ENCODE measurements at places on chromosomes 12 and 14.
A peak's percentile ranks its signal among the peaks of the same experiment; 100 is the strongest.

GRCh38 chr14:94952097-94952496, 182.2 kb upstream of the GSC start:
- DNase-seq = no peak

DNA sequence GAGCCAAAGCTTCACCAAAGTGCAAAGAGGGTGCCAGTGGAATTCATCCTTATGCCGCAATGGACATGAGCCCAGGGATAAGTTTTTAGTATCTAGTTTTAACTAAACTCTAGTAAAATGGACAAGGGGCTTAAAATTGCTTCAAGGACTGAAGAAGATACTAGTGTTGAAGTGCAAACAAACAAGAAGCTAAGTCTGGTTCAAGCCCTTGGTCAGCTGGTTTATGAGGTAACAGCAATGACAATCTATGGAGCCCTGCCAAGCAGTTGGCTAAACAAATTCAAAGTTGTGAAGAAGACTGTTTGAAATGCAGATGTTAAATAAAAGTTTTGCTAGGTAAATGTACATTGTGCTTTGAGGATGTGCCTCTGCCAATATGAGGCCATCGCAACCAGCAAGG, 209.4 kb downstream of the KTN1 start:
- DNase-seq = no peak

DNA sequence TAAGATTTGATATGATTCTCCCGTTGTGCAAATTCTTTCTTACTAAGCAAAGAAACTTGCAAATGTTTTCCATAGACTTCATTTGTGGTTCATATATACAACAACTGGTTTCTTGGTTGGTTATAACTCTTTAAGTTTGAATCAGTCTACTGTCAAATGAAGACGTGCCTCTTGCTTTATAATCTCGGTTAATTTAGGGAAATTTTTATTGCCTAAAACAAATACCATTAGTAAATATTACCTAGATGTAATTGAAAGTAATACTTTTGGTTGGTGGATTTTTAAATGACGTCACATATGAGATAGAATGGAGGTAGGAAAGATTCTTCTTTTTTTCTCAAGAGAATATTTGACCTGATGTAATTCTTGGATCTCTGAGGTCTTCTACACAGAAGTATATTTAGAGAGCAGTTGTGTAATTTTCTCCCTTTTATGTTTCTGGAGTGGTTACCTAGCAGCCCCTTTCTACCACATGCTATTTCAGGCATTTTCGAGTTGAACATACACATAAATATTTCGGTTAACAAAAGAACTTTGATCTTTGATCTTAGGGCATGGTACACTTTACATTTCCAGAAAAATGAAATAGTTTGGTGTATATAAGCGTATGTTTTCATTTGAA, 1.7 kb downstream of the ATF7IP start:
- DNase-seq = peak; percentile 87

DNA sequence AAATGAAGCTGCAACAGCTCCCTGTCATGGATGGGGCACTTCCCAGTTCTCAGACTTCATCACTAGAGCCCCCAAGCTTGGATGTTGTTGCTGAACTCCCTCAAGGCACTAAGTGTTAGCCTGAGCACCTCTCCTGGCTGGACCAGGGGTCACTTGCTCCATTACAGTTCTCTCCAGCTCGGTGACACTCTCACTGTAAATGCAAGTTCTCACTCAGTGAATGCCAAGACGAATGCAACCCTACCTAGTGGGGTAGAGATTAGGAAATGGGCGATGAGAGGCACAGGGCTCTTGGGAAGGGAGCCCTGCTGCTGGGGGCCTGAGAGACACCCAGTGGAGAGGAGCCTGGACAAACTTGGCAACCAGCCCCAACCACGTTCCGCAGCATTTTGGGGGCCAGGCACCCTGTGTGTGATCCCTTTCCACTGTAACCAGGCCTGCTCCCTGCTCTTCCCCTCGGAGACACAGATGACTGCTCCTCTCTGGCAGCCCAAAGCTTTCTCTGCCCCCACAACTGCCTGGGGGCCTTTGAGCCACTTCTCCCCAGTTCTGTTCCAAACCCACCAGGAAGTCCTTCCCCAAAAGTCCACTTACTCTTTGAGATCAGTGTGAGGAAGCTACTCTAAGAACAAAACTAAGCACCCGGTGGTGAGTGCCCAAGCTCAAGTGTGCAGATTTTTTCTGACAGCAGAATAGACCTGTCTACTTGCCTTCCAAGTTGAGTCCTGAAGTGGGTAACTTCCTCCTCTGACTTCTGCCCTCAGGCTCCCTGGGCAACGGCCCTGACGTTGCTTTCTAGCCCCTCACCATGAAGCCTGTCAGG, 8.0 kb upstream of the SELPLG start:
- no peak for DNase-seq

GRCh38 chr12:50551866-50552265, 47.1 kb downstream of the DIP2B start:
- DNase-seq = no peak

GRCh38 chr12:16766736-16767135, 160.8 kb upstream of the LMO3 start:
- DNase-seq = no peak

GRCh38 chr12:9253464-9253863, 45.3 kb upstream of the PZP start:
- DNase-seq = no peak

DNA sequence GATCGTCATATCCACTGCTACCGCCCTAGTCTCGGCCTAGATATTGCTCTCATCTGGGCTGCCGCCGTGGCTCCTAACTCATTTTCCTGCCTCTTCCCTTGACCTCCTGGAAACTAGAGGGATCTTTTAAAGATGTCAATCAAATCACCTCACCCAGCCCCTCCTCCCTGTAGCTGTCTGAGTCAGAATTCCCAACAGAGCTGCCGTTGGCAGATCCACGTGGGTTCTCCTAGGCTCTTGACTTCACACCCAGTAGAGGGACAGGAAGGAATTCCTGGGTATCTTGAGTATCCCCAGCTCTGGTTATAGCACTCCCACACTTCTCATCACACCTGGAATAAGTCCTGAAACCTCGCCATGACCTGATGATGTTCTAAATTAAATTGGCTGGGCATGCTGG, 11.9 kb downstream of the TGFB3 start:
- DNase-seq = no peak

DNA sequence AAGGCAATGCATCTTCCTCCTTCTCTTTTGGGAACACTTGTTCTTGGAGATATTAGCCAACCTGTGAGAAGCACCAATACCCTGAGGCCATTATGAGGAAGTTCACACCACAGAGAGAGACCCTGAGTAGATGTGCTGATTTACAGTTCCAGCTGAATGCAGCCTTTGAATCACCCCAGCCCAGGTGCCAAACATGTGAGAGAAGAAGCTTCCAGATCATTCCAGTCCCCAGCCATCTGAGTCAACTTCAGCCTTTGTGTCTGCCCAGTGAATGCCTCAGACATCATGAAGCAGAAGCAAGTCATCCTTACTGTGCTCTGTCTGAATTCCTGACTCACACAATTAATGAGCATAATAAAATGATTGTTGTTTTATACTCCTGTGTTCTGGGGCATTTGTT, 25.1 kb downstream of the C12orf42 start:
- no peak for DNase-seq

DNA sequence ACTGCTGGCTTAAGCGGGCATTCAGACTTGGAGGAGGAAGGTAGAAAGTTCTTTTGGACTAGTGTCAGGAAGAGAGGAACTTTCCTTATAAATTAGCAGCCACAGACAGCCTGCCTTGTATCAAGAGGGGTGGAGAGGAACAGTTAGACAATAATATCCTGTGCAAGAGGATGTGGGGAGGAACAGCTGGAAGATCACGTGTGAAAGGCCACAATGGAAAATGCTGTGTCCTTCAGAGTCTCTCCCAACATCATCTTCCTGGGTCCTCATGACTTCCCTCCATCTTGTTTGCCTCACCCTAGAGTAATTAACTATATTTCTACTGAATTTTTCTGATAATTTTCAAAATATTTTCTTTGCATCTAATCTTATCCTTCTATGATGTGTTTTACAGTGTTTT, 117.4 kb downstream of the MGAT4C start:
- no peak for DNase-seq

GRCh38 chr12:11069854-11070365, 7.8 kb upstream of the TAS2R46 start:
- no peak for DNase-seq

GRCh38 chr12:22042976-22043669, 2.9 kb upstream of the CMAS start:
- no peak for DNase-seq

GRCh38 chr12:112869091-112869490, 37.7 kb upstream of the OAS1 start:
- DNase-seq = no peak

- DNase-seq = no peak
These were observed 57.4 kb downstream of the RPH3A start for GRCh38 chr12:112848972-112849371.

DNA sequence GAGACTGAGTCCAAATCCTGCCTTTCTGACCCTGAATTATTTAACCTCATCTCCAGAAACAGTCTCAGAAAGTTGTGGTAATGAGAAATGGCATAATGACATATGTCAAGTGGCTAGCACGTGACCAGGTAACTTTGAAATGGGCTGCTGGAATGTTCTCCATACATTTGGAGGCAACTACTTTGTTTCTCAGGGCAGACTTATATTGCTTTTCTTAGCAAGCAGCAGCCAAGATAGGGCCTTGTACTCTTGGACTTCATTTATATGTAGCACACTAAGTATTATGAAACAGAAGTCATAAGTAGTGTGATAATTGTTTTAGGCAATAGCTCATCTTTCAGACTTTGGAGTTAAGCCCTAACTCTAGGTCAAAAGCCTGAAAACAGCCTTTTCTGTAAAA, 494.7 kb downstream of the NPAS3 start:
- no peak for DNase-seq

DNA sequence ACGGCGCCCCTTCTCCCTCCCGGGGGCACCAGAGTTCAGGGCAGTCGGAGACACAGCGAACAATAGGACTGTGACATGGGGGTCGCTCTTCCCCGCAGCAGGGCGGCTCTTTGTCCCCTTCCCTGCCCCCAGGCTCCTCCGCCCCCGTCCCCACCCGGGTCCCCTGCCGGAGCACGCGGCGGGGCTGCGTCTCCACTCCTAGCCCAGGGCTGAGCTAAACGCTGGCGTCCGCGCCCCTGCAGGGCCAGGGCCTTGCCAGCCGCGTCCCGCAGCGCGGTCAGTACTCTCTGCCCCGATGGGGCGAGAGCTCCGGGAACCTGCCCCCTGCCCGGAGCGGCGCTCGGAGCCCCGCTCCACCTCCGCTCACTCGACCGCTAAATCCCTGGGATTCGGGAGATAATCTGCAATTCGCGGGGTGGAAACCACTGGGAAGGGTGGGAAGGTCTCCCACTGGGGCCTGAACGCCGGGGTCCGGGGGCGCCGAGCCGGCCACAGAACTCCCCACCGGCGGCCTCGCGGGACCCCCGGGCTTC, 825 bp upstream of the CCDC85C start:
- DNase-seq = no peak

GRCh38 chr12:20211981-20212421, 156.3 kb upstream of the PDE3A start:
- no peak for DNase-seq

DNA sequence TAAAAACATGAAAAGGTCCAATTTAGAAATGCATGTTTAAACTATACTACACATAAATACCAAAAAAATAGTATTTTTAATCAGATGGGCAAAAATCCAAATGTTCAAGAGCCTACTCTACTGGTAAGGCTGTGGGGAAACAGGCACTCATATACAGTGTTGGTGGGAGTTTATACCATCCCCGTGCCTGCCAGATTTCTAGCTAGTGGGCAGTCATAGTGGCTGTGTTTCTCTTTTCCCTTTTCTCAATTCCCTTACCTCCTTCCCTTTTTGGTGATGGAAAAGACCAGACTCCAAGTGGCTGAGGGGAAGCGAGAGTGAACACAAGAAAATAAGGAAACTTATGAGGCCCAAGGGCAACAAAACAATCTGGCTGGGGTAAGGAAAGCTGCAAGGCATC, 14.7 kb downstream of the ZNF641 start:
- DNase-seq = no peak

GRCh38 chr12:14771651-14772137, 31.6 kb downstream of the WBP11 start:
- DNase-seq = peak; percentile 74

DNA sequence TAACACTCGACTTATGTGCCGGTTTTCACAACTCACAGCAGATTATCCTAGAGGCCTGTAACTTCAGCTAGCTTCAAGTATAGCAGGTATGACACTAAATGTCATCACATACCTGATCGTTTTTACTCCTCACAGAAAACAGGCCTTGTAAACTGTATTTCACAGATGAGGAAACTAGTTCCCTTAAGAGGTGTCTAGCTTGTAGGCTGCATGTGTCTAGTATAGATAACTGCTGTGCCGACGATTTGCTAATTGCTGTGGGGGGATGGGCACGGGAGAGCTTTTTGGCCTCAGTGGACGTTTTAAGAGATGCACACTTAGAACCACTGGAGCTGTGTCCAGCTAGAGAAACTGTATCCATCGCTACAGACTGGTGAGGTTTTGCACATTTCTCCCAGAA, 78.8 kb downstream of the PAPOLA start:
- no peak for DNase-seq

GRCh38 chr12:89135976-89136634, 216.2 kb downstream of the DUSP6 start:
- DNase-seq = no peak

DNA sequence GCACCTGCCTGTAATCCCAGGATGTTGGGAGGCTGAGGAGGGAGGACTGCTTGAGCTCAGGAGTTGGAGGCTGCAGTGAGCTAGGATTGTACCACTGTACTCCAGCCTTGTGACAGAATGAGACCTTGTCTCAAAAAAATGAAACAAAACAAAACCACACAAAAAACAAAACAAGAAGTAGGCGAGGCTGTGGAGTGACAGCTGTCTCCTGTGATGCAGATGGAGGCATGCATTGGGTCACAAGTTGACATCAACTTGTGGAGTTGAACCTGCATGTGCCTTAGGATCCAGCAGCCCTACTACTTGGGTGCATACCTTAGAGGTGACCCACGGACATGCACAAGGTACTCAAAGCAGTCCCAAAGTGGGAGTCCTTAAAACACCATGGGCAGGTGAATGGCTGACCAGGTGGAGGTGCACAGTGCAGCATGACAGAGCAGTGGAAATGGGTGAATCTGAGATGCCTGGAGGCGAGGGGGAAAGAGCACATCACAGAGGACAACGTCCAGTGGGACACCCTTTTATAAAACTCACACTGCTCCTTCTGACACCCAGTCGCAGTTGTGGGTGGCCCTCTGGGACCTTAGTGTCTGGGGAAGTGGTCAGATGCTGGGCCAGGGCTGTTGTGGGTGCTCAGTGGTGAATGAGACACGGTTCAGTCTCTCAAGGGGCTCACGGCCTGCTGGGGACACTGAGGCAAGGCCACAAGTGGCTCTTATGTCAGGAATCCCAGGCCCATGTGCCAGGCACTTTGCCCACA, 12.7 kb downstream of the PLBD2 start:
- DNase-seq = no peak

DNA sequence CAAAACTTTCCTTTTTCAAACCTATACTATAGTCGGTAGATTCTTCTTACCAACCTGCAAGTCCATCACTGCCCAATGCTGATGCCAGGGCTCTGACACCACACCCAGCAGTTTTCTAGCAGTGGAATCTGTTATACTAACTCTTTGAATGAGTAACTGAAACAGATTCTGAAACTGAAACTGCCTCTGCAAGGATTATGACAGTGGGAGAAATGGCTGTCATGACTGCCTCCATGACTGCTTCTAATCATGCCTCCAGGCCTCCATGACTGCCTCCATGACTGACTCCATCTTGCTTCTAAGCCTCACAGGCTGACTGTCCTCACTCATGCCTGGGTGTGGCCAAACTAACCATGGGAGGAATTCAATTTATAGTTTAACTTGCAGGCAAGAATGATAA, 29.4 kb upstream of the OXA1L start:
- no peak for DNase-seq

All from CD4-positive, alpha-beta T cell treated with Interferon alpha-2 for 1 hour (primary cell).